Mucosa of descending colon (tissue), 3 donors: ENCODE measurements at places on chromosomes 7 and 10. TPM values are rescaled to one million over a fixed set of nuclear protein-coding genes. Genes with fewer than 3 reads are reported as not detected.

DNA sequence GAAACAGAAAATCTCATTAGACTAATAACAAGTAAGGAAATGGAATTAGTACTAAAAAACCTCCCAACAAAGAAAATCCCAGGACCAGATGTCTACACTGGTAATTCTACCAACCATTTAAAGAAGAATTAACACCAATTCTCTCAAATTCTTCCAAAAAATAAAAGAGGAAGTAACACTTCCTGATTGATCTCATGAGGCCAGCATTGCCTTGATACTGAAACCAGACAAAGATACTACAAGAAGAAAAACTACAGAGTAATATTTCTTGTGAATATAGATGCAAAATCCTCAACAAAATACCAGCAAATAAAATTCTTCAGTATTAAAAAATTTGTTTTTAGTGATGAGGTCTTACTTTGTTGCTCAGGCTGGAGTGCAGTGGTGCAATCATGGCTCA is 21.3 kb downstream of the GCK start:
- no peak for DNase-seq

The COBL gene
- total RNA-seq = 56.6 TPM

The PLEKHS1 gene
- total RNA-seq = 6.5 TPM

DNA sequence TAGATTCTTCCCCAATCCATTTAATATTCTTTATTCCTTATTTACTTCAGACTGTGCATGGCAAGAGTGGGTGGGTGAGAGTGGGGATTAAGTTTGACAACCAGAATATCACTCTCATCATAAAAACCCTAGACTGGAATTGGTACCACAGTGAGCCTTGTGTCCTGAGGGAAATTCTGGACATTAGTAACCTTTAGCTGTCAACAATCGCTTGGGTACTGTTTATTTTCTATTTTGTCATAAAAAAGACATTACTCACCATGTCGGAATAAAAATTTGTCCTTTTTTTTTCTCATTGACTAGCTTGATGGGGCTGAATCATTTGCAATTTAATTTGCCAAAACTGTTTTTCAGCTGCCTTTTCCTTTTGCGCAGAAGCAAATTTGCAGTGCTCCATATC is 176.1 kb upstream of the SEMA3C start:
- no peak for DNase-seq

- no peak for DNase-seq
These were observed 1.2 kb downstream of the PROSER2 start for GRCh38 chr10:11824376-11824775.

GRCh38 chr7:24812305-24812945 is 55.2 kb upstream of the GSDME start:
- peak; percentile 65 for DNase-seq

DNA sequence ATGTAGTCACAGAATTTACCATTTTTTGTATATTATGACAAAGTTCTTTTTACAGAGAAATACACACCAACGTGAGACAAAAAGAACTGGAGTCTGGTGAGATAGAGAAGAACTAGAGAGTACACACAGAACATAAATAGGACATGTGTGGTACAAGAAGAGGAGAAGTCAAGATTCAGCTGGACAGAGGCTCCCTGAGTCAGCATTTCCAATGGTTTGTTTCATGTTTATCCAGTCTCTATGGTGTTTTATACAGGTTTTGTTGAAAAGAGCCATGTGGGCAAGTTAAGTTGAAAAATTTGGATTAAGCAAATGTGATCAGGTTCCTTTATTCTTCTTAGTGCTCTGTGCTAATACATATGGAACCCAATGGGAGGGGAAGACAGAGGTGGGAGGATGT is 105.5 kb upstream of the AKR1E2 start:
- DNase-seq = no peak

DNA sequence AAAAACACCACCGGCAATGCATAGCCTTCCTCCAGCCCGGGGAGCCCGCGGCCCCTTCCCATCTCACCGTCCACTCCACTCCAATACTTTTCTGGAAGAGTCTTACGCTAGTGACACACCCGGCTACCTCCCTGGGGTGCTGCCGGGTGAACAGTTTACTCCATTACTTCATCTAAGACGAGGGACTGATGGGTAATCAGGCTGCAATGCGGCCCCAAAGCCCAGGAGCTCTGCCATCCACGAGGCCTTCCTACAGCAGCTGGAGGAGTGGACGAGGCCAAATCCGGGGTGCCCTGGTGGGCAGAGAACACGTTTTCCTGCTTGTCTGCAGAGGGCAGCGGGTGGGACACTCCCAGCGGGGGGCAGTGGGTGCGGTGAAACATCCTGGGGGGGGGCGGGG is 356.2 kb upstream of the SHH start:
- DNase-seq = no peak

The DGKI gene
- total RNA-seq = 0.46 TPM

GRCh38 chr10:109592391-109592790 is 330.9 kb downstream of the XPNPEP1 start:
- DNase-seq = no peak

GRCh38 chr10:114694752-114695151 is 36.7 kb upstream of the ABLIM1 start:
- peak; percentile 61 for DNase-seq

DNA sequence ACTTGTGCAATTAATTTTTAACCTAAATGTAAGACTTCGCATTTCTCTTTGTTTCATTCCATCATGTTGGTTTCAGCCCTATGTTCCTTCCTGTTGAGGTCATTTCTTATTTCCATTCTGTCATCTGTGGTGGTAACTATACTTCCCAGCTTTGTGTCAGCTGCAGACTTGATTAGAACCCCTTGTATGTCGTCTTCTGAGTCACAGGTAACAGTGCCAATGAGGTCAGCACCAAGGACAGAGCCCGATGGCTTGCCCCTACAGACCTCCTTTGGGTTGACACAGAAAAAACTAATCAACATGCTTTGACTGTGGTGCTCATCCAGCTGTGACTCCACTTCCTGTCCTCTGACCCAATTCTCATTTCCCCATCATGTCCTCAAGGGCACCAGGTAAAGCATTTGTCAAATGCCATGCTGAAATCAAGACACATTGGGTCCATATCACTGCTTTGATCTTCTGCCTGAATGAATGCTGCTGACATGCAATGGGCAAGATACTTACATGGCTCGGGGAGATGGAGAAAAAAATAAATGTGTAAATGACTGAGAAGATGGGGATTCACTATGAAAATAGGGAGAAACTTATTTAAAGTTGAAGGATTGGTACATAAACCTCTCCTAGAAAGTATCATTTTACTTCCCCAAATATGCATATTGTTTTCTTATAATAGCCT is 25.6 kb upstream of the CRTAC1 start:
- DNase-seq = no peak

The TBX20 gene
- not detected for total RNA-seq

The SORBS1 gene
- 48.9 TPM for total RNA-seq

DNA sequence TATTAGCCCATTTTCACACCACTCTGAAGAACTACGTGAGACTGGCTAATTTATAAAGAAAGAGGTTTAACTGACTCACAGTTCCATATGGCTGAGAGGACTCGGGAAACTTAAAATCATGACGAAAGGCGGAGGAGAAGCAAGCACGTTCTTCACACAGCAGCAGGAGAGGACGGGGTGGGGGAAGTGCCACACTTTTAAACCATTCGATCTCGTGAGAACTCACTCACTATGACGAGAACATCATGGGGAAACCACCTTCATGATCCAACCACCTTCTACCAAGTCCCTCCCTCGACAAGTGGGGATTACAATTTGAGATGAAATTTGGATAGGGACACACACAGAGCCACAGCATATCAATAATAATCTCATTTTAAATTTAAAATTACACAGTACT is 80.2 kb downstream of the VWDE start:
- DNase-seq = no peak

The CUBN gene
- 0.38 TPM for total RNA-seq

DNA sequence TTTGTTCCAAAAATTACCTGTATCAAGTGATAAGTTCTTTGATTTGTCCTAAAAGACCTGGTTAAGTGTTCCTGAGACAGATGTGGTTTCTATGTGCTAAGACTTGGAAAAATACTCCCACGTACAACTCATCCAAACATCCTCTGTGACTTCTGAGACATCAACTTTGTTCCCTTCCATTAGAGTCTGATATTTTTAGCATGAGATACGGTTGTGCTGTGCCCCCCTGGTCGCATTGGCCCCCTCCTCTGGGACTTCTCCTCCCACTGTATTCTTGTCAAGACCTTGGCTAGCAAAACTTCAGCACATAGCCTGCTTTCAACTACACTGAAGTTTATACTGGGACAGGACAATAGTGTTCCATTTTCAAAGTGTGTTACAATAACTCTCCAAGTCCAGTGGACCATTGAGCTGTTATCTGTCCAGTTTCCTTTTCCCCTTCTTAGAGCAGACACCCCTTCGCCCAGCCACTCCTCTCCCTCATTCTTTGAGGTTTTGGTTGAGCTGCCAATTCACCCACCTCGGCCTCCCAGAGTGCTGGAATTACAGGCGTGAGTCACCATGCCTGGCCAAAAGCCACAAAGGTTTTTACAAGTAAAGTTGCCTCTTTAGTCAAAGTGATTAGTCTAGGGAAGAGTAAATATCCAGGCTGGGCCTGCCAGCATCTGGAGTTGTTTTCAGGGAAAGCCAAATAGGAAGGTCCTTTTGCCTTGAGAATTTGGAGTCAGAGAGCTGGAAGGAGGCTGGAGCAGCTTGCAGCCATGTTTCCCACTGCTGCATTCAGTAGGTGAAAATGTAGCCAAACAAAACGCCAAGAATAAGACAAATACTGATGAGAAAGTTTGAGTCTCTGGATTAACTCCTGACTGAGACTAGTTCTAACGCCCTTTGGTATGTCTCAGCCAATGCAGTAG is 17.8 kb upstream of the PDLIM1 start:
- DNase-seq = peak; percentile 90

The LDB3 gene
- total RNA-seq = 3.2 TPM

DNA sequence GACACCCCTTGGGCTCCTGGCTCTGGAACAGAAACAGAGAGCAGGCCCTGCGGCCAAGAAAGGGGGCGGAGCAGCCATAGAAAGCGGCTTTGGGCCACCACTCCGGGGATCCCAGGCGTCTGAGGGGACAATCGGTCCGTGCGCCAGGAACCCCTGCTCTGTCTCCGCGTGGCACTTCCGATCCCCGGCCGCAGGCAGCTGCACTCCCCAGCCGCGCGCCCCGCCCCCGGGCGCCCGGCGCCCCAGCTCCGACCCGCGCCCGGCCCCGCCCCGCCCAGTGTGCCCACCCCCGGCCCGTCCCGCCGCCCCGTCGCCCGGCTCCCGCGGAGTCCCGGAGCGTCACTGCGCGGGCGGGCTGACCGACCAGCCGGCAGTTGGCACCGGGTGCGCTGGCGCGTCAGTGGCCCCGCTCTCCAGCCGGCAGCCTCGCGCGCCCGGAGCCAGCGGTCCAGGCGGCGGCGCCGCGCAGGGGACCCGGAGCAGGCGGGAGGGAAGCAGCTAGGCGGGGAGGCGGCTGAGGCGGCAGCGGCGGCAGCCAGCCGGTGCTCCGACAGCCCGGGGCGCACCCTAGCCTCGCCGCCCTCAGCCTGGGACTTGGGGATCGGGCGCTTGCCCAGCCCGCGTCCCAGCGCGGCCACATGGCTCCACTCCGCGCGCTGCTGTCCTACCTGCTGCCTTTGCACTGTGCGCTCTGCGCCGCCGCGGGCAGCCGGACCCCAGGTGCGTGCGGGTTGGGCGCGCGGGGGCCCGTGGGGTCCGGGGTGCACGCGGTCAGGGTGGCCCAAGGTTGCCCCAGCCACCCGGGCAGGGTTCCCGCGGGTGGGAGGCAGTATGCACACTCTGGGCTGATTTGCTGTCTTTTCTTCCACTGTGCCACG is at the start of gene ADAMTS14:
Gene ADAMTS14 (plus strand): TSS at position 342 of the 878 bp plus-strand sequence. CDS start 297 bp downstream, at position 639.
- DNase-seq = peak; percentile 46

DNA sequence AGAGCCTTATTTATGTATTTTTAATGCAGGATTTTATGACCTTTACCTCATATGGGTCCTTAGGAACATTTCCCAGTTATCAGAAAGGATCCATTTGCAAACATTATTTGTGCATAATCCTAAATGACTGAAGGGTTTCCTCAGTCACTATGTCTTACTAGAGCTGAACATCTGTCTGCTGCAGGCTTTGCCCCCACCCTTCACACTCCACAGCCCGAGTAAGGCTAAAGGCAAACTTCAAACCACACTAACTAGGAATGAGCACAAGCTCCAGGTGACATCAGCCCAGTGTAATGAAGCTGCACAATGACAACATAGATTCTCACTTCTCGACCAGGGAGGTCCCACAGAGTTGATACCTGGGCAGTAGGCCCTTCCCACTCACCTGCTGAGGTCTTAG is 491.3 kb upstream of the MKI67 start:
- DNase-seq = no peak

DNA sequence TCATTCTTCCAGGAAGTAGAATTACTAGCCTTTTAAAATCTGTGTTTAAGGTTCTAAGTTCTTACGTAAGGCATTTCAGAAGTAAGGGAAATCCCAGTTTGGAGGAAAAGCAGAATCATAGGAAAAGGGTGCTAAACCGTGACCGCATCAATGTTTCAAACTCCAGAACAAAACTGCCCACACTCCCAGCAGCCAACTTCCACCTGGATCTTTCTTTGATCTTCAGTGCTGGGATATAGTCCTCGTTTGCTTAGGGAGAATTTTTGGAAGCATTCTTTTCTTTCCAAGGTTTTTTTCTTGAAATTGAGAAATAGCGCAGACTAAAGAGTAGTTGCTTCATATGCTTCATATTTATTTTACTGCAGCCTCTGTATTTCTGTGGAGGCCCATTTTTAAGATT is 8.9 kb downstream of the PROSER2 start:
- DNase-seq = no peak

GRCh38 chr7:21773326-21773725 is 172.4 kb downstream of the CDCA7L start:
- DNase-seq = no peak

The MOGAT3 gene
- total RNA-seq = 27.9 TPM

The CCDC126 gene
- 16.8 TPM for total RNA-seq

DNA sequence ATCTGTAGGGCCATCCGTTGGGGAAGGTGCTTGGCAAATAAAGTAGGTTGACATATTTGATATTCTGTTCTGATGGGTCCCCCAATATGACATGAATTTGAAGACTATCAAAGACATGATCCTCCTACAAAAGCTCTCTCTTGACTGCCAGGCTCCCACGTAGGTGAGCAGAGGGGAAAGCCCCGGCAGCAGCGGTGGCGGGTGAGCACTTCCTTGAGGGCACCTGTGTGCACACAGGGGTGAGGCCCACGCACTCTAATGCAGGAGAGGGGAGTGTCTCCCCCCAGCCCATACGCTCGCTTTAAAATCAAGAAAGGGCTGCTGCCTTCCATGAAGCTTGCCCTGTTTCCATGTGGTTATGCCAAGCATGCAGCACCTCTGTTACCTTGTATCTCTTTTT is 100.4 kb downstream of the TAX1BP1 start:
- DNase-seq = no peak

The HOXA4 gene
- total RNA-seq = 8.3 TPM

- DNase-seq = no peak
These were observed 119.5 kb downstream of the APBB1IP start for GRCh38 chr10:26557641-26558014.

The KCP gene
- 1.7 TPM for total RNA-seq

The SDHAF3 gene
- 17.1 TPM for total RNA-seq

- no peak for DNase-seq
These were observed 115.5 kb upstream of the GALNT17 start for GRCh38 chr7:71016401-71016800.

The ZNF488 gene
- total RNA-seq = 1.6 TPM

GRCh38 chr10:70911386-70911785 is 23.0 kb upstream of the PCBD1 start:
- DNase-seq = no peak
